ENCODE measurements at places on chromosomes 5 and 9.

- no peak for DNase-seq
Observed at GRCh38 chr9:84276741-84277140, 63.8 kb downstream of the SLC28A3 start.

GRCh38 chr9:117835798-117836197, 131.6 kb downstream of the TLR4 start:
- DNase-seq, result no peak

DNA sequence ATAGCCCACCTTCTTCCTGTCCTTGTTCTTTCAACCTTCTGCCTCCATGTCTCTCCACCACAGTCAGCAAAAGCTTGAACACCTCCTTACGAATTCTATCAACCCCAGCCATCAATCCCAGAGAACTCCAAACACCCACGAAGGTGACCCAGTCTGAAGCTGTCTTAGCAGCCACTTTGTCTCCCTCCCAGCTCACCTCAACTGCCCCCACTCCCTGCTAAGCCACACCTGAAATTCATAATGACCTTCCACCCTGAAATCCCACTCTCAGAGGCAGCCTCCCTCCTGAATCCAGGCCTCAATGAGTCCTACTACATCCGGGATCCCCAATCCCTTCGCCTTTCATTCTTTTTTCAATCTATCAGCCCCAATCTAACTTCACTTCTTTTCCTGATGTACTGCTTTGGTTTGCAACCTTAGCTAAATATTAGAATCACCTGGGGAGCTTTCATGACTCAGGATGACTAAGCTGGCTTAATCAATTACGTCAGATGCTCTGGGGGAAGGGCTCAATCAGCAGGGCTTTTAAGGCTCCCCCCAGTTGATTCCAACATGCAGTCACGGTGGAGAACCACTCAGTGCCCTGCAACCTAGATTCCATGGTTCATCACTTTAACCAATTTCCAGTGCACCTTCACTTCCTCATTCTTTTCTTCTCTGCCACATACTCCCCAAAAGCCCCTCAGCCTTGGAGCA, 32.2 kb downstream of the BHMT start:
- no peak for DNase-seq

DNA sequence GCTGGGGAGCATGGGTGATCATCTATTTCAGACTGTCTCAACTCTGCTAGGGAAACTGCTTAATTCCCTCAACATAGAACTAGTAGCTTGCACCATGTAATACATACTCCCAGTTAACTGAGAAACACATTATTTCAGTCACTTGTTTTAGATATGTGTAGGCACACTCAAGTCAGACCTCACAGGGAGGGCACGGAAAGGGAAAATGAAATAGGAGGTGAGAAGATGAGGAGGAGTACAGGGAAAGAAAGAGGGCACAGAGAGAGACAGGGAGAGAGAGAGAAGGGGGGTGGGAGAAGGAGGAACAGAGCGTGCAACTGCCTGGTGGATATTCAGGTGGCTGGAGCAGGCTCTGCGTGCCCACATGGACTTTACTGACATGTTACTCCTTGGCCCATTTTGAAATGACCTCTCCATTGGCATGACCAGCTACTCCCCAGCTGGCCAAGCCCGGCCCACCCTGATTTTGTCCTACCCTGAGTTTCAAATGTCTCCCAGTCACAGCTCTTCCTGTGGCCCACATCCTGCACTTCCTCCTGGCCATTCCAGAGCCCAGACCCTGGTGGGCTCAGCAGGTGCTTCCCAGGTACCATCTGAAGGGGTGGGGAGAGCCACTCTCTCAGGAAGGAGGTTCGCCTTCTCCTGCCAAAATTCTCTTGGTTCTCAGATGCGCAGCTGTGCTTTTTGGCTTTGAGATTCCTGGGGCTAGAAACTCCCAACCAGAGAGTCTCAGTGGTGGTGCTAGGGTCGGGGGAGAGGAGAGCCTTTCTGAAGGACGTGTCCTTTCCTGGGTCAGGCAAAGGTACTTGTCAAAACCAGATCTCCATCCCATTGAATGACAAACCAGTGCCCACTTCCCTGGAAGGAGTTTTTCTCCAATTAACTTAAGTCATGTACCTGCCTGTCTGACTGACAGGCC, 229.4 kb downstream of the FSTL4 start:
- no peak for DNase-seq

- DNase-seq, result no peak
Observed at GRCh38 chr9:131728961-131729360, 10.9 kb downstream of the RAPGEF1 start.

DNA sequence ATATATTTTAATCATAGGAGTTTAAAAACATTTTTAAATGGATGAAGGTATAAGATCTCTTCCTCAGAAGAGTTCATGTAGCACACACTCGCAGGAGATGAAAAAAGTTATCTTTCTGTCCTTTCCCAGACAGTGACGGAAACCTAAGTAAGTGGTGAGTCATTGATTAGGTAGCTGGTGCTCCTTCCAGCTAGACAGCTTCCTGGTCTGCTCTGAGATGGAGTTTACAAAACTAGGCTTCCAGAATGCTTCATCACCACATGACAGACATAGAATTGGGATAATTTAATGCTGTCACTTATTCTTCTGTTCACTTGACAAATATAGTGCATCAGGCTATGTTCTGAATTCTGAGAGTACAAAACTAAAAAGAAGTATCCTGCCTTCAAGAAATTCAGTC, 2393.0 kb upstream of the C9orf72 start:
- DNase-seq, result no peak

- DNase-seq, result no peak
Observed at GRCh38 chr5:81853030-81853357, 102.1 kb upstream of the SSBP2 start.

GRCh38 chr5:161921781-161922180, 73.9 kb downstream of the GABRA1 start:
- DNase-seq, result no peak

- no peak for DNase-seq
Observed at GRCh38 chr5:108726446-108727235, 21.1 kb upstream of the FER start.

DNA sequence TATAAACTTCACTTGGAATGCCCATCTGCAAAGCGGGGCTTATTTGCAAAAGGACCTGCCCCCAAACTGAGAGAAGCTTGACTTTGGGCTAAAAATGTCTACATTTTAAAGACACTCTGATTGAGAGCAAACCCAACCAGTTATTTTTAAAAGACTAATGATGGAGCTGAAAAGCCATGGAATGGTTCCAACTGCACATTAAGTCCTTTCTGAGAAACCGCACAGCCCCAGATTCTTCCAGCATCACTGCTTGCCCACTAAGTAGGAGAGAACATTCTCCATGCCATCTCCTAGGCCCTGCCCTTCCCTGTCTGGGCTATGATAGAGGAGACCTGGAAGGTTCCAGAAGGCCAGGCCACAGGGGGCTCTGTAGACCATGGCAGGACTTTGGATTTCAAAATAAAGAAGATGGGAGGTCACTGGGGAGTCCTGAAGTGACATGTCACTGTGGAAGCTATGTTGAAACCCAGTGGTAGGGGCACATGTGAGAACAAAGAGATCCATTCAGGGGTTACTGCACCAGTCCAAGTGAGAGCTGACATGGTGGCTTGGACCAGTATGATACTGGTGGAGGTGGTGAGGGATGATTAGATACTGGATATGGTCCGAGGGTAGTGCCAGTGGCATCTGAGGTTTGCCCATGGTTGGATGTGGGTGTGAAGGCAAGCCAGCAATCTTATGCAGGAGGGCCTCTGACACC, 179.2 kb downstream of the DAB2IP start:
- DNase-seq, result no peak

DNA sequence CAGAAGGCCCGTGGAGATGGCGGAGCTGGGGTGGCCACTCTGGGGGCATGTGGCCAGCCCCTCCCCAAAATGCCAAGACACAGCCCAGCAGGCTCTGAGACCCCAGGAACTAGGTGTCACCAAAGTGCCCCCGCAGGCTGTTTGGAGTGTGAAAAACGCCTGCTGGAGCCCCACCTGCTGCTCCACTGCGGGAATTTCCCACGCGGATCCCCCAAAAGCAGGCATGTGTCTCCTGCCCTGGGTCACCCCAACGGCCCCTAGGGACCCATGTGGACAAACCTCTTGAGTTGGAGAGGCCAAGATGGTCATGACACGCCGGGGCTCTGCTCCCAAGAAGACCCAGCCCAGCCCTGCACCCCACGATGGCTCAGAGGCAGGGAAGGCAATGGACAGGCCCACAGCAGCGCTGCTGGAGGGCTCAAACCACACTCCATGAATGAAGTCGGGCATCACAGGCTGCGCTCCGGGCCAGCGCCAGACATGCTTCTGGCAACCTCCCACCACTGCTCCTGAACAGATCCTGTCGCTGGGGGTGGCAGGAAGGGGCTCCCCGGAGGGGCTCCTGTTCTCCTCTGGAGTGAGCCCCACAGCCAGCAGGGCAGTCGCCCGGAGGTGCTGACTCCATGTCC, 15.3 kb downstream of the NOTCH1 start:
- no peak for DNase-seq

DNA sequence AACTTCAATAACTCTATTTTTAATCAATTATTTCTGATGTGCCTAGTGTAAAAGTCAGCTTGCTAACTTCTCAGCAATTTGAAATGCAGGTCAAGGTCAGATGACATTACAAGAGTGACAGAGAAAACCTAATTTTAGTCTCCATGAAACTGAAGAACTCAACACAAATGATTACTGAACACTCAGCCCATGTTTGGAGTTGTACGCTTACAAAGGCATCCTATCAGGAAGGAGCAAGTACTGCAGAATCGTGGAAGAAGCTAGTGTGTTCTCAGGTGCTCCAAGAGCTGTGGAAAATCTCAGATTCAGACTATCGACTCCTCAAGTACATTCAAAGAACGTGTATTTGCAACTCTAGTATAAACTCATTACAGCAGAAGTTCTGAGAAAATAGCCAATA, 526.7 kb downstream of the PDE4D start:
- DNase-seq, result no peak

GRCh38 chr5:51748647-51749046, 365.4 kb downstream of the ISL1 start:
- no peak for DNase-seq

- no peak for DNase-seq
Observed at GRCh38 chr5:119031905-119032304, 39.0 kb upstream of the DMXL1 start.

All from stimulated activated CD8-positive, alpha-beta memory T cell treated with anti-CD3 and anti-CD28 coated beads, Interleukin-4, amount 100 ng/mL, for 1 hour (primary cell).